ENCODE measurements at places on chromosomes 13 and 19.

DNA sequence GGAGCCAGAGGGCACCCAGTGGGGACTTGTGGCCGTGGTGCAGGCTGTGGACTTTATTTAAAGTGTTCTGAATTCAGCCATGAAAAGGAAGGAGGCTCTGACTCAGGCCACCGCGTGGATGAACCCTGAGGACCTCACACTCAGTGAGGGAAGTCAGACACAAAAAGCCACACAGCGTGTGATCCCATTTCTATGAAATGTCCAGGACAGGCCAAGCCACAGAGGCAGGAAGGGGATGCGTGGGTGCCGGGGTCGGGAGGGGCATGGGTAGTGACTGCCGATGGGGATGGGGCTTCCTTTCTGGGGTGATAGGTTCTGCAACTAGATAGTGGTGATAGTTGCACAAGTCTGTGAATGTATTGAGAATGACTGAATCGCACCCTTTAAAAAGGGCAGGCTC is 8.7 kb upstream of the ZBTB7A start:
- DNase-seq: no peak

DNA sequence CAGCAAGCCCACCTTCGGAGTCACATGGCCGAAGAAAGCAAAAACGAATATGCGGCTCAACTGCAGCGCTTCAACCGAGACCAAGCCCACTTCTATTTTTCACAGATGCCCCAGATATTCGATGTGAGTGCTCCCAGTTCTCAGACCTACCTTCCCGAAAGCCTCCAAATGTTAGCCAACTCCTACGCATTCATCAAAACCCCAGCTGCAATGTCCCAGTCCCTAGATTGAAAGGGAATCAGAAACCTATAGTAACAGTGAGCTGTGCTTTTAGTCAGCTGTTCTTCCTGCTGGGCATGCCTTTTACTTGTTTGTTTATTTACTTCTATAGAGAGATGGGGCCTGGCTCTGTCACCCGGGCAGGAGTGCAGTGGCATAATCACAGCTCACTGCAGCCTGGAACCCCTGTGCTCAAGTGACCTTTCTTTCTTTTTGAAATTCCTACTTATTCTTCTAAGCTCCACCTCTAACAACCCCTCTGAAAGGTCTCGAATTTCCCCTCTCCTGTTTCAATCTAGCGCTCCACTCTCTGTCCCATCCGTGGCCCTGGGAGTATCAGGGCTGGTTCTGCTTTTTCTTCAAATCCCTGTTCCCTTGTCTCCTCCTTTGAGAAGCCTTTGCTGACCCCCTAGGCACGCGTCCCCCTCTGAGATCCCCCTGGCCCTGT is 4.4 kb downstream of the TRIP10 start:
- no peak for DNase-seq

DNA sequence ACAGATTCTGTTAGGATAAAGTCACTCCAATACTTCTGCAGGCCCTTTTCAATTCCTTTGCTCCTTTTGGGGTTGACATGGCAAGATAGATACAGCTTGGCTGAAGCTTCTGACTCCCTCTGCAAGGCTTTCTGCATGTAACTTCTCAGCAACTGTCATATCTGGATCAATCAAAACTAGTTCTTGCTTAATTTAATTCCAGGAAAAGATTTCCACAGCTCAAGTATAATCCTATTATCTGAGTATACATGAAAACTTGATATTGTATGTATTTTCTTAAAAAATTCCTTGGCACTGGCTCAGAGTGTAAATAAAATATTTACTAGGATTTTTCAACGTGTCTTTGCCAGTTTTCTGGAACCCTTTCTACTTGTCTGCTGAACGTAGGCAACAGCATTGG is 109.6 kb downstream of the STARD13 start:
- DNase-seq: no peak

DNA sequence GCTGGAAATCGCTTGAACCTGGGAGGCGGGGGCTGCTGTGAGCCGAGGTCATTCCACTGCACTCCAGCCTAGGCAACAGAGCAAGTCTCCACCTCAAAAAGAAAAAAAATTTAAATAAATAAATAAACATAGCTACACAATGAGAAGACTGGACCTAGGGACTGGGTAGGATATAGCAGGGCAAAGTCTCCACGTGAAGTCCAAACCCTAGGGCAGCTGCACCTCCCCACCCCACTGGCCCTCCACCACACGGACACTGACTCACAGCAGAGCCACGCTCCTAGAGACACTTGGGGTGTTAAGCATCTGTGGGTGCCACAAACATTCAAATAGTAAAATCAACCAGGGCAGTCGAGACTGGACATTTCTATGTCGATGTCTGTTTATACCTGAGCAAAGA is 7.1 kb downstream of the LATS2 start:
- DNase-seq: no peak

DNA sequence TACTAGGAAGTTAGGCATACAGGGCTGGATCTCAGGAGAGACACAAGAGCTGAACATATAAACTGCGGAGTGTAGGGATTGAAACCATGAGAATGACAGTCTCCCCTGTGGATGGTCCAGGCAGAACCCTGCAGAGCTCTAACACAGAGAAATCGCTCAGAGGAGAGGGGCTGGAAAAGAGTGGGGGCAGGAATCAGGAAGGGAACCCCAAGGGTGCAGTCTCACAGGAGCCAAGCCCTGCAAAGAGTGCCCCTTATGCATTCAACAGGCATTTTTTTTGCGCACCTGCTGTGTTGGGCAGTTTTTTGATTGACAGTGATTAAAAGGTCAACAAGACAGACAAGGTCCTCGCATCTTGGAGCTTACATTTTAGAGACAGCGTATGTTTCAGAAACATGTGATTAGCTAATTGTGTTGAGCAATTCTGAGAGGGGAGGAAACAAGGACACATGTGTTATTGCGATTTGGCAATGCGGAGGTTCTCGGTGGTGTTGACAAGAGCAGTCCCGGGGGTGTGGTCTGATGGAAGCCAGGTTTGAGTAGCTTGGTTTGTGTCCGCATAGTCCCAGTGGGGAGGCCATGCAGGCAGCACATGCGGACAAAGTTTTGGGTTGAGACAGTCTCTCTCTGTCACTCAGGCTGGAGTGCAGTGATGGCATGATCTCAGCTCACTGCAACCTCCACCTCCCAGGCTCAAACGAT is 182.6 kb upstream of the IRS2 start:
- no peak for DNase-seq

- DNase-seq: no peak
These were observed 321.1 kb downstream of the MYO16 start for GRCh38 chr13:108950333-108951010.

DNA sequence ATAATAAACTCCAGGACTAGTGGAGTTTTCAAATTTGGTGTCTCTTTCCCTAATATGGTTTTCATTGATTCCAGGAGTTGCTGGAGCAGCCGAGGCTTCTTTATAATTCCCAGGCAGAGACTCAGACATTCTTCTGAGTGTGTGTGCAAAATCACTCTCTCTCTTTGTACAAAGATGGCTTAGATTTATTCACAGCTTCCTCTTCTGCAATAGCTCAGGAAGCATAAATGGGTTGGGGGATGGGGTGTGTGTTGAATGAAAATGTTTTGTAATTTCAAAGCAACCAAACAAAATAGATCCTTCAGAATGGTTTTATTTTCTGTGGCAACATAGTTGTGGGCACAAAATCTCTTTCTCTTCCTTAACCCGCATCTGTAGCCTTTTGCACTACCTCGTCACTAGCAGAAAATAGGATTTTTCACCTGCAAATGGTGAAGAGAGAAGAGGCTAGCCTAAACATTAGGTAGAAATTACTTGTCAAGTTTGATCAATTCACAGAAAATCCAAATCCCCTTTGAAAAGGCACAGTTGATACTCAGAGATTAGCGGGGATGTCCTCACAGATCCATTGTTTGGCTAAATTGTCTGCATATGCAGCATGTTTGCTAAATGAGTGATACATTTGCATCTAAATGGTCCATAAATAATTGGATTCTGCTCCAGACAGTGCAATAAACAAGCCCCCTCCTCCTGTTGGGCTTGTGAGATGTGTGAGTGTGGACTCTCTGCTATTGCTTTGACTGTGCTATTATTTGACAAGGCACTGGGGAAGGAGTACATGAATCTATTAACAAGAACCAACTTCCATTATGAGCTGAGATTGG is 66.7 kb downstream of the CBY2 start:
- peak; percentile 62 for DNase-seq

DNA sequence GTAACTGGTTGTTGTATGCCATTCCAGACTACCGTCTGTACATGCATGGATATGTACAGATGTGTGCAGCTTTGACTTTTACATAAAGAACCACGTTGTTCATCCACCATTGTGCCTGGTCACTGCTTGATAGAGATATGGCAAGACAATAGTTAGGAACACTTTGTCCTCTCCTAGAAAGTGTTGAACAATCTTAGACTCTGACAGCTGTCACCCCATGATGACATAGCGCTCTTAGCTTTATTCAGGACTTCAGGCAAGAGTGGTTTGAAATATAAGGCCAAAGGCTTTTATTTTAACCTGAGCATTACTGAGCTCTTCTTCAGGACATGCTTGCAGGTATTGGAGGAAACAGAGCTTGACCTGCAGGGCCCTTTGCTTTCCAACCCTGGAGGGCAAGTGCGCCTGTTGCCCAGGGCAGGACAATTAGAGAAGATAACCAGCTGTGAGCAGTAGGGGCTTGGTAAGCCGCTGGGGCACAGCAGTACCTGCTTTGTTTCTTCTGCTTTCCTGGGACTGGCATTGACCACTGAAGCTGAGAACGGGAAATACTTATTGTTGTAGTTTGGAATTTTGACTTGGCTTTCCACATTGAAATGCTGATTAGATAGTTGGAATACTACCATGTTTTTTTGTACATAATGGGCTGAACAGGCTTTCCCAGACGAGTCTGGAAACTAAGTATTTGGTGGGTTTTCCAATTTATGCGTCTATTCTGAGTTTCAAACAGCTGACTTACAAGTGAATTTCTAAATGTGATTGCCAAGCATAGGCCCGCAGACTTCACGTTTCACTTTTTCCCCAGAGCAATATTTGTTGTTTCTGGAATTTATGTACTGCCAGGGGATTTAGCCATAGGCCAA is 51.1 kb downstream of the GARRE1 start:
- no peak for DNase-seq

DNA sequence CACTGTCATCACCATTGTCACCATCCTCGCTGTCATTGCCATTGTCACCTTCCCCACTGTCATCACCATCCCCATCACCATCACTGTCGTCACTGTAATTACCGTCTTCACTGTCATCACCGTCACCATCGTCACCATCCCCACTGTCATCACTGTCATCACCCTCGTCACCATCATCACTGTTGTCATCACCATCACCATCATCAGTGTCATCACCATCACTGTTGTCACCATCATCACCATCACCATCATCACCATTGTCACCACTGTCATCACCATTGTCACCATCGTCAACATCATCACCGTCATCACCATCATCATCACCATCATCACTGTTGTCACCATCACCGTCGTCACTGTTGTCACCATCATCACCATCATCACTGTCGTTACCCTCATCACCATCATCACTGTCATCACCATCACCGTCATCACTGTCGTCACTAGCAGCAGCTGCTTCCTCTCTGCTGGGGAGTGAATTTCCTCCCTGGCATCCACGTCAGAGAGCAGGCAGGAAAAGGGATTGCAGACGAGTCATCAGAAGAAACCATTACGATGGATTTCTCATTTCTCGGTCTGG is 27.3 kb downstream of the TMEM255B start:
- DNase-seq: no peak

DNA sequence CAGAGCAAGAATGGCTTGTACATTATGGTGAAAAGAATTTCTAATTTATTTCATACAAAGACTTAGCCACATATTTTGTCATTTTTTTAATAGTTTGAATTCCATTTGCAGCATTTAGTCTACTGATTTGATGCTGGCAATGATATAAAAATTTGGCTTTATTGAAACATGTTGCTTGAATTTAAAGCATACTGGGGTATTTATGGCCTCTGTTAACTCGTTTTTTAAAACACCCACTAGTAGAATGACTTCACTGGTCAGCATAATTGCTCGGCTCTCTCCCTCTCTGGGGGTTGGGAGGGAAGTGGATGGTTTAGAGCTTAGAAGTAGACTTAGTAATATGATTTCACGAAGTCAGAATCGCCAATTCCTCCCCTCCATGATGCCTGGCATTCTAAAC is 354.9 kb upstream of the HTR2A start:
- DNase-seq: no peak

GRCh38 chr13:22061806-22062391 is 391.0 kb downstream of the FGF9 start:
- DNase-seq: no peak

DNA sequence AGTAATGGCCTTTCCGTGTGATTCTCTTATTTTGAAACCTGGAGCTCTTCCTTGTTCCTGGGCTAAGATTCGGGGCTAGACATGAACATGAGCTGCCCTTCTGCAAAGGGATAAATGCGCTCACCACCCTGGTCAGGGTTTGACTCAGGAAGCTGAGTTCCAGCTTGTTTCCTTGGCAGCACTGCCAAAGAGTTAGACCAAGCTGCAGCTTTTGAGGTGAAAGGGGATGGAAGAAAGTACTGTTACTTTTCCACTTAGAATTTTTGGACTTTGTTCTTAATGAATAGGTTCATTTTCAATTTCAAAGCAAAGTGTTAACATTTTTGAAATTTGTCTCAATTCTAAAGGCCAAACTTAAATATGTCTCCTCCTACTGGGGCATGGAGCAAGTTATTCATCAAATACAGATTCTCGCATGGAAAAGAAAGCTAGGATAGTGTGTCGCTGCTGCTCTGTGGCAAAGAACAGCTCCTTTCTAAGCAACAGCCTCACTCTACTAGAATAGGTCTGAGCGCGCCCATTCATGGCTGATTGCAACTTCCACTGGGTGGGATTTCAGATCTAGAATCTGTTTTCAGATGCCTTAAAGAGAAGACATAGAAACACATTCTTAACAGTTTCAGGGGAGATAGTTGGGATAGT is 2.2 kb downstream of the RGCC start:
- no peak for DNase-seq

- DNase-seq: no peak
These were observed 107.3 kb downstream of the FGF14 start for GRCh38 chr13:102294407-102295018.

- no peak for DNase-seq
These were observed 115.6 kb downstream of the SLC7A1 start for GRCh38 chr13:29479716-29480492.

Measured in NT2/D1 (cell line).